ENCODE measurements at places on chromosomes 3 and 15.
A peak's percentile ranks its signal among the peaks of the same experiment; 100 is the strongest.

DNA sequence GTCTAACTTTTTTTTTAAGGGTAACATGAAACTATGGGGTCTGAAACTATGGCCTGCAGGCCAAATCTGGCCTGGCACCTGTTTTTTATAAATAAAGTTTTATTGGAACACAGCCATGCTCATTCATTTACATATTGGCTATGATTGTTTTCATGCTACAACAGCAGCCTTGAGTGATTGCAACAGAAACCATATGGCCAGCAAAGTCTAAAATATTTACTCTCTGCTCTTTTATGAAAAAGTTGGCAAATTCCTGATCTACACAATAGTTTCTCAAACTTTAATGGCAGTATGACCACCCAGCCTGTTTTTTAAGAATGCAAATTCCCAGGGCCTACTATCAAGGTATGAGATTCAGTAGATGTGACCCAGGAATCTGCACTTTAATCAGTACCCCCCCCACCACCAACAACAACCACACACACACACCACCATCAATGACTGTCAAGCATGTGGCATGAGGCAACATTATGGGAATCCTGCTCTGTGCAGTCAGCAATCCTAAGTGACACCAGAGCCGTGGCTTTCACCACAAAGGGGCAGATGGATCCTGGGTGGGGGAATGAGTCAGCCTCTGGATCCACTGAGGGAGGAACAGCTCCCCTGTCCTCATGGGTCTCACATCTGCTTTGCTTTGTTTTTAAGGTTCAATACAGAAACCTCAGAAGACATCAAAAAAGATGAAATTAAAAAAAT, 142.8 kb downstream of the NTRK3 start:
- DNase-seq, result no peak

DNA sequence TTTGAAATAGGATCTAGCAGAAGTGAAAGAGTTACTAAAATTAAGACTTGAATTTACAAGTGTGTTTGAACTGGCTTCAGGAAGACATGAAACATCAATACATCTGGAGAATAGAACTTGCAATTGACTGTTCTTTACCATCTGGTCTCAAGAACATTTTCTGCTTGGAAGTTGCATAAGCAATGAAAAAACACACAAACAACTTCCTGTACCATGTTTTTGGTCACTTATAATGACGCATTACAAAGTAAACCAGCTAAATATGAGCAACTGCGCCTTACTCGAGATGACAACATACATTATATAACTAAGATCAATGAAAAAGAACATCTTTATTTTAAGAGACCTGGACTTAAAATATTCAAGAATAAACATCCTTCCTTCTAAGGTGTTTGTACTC, 112.5 kb downstream of the TIGIT start:
- DNase-seq, result no peak

DNA sequence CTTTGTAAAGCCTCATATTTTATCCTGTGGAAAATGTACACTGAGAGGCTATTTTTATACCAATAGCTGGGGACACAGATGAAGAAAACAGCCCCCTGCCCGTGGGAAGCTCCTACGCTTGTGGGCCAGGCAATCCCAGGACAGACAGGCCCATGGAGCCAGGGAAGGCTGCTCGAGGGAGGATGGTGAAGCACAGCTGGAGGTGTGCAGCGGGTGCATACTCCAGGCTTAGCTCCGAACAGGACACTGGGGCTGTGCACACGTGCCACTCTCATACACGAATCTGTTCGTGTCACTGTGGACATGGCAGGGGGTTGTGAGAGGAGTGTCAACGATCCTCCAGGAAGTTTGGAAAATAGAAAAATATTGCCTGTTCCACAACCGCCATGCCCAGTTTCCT, 36.1 kb downstream of the SMAD6 start:
- DNase-seq, result no peak

DNA sequence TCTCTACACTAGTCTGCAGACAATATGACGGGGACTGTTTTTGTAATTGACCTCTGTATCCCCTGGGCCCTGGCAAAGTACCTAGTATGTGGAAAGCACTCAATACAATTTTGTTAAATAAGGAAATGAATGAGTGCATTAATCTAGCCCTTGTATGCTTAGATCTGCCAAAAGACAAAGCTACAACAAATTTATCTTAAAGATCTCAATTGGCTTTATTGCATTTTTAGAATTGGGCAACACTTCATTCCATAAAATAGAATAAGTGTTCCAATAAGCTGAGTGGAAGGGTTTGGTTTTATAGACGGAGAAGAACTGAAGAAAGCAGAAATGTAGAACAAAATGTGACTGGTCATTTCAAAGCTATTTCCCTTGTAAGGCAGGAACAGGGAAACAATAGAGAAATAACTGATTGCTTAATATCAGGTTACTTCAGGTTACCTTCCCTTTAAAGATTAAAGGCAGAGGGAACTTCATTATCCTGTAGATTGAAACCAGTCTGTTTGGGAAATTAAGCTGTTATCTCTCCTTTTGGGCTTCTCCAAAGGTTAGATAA, 108.3 kb upstream of the MME start:
- DNase-seq, result no peak

DNA sequence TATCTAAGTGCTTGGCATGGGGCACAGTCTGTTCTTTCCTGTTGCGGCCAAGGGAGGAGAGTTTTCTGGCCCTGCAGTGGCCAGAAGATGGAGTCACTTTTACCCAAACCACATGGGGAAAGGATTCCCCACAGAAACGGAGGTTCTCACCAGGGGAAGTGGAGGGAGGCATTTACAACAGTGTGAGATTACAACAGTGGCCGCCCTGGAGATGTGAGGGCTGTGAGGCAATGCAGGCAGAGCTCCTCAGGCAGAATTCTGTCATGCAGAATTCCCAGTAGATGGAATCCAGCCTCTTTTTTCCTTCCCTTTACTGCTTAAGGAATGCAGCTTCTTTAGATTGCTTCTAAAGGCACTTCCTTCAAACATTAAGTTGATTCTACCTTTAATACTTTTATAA, 83.1 kb downstream of the CACNA1D start:
- no peak for DNase-seq

DNA sequence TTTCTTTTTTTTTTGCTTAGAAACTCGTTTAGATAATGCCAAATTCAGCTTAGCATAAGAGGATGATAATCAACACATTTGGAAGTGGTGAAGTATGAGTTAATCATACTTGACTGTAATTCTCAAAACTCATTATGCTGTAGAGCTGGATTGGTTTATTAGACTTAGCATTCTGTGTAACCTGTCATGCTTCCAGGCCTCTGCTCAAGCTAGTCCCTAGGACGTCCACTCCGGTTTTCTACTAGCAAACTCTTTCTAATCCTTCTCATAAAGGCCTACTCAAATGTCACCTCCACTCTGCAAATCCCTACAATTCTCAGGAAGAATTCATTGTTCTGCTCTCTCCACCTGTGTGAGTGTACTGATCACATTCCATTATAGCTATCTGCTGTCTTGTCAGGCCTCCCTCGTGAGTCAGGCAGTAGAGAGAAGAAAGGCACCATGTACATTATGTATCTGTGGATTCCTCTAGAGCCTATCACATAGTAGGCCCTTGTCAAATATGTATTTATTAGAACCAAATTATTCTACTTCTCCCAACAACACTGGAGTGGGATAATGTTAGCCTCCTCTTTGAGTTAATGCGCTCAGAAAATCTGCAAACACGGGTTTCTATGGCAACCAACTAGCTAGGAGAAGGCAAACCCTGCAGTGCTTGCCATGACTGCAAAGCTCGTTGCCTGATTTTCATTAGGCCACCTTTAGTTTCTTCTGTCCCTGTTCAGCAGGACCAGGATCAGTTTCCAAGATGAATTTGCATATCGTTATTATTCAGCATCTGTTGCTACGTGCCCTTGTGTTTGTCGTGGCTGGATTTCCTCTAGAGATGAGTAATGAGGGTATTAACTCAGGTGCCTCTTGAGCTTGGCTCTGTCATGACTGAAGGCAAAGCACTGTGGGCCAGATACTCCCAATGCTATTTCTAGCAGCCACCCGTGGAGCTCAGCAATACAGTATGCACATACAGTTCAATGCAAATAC, 30.7 kb downstream of the ATP13A5 start:
- DNase-seq, result peak; percentile 2

- no peak for DNase-seq
These were observed 135.7 kb downstream of the MEIS2 start for GRCh38 chr15:36964626-36965025.

GRCh38 chr15:29018995-29019976, 133.5 kb downstream of the APBA2 start:
- DNase-seq, result no peak

GRCh38 chr15:52778457-52778856, 11.7 kb downstream of the ONECUT1 start:
- DNase-seq, result no peak

GRCh38 chr15:77643764-77644163, 11.1 kb upstream of the LINGO1 start:
- DNase-seq, result no peak

Measured in NCI-H2227 treated with DMSO at 0.1 percent for 48 hours (cell line).